ENCODE measurements at places on chromosomes 2 and 18.

- DNase-seq: no peak
Observed at GRCh38 chr2:28326469-28326805, 66.2 kb upstream of the FOSL2 start.

GRCh38 chr2:3827673-3828575, 124.5 kb downstream of the DCDC2C start:
- peak; percentile 44 for DNase-seq

DNA sequence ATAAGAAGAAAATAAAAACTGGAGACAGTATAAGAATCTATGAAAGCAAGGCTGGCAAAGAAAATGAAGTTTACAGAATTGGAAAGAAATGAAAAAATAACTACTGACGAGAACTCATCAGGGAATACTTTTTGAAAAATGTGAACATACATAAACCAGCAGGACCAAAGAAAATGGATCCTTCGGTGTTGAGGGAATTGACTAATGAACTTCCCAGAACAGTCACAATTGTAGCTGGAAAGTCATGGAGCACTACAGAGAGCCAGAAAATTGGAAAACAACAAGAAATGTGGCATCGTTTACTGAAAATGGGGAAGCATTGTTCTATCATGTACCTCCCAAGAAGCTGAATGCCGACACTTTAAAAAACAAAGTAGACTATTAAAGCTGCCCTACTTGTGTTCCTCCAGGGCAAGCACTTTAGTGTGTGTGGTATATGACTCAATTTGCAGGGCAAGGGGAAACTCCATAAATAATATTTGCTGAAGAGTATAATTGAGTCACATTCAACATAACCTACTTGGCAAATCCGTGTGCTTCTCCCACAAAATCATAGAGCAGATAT, 1221.6 kb upstream of the NRXN1 start:
- DNase-seq: no peak

- no peak for DNase-seq
Observed at GRCh38 chr2:191938779-191939178, 91.9 kb upstream of the CAVIN2 start.

DNA sequence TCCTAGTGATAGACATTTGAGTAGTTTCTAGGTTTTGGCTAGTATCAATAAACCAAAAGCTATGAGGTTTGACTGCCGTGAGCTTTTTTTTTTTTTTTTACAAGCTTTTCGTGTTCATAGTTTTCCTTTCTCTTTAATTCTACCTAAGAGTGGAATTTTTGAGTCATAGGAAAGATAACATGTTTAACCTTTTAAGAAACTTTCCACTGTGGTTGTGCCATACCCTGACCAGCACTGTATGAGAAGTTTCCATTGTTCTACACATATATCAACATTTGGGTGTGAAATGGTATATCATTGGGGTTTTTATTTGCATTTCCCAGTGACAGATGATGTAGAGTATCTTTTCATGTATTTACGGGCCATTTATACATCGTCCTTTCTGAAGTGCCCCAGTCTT, 31.7 kb downstream of the UBE2F start:
- DNase-seq: no peak

DNA sequence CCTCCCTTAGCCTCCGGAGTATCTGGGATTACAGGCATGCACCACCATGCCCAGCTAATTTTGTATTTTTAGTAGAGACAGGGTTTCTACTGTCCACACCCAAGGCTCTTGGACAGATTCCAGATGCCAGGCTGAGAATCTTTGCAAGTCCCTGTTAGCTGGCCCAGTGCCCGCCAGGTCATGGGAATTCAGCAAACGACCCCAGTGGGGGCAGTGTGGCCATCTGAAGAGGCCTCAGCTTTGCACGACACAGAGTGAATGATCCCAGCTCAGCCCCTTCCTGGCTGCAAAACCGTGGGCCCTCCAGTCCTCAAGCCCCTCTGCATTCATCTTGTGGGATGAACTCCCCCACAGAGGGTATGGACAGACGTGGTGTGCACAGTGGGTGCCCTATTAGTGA, 179.5 kb upstream of the ID2 start:
- no peak for DNase-seq

DNA sequence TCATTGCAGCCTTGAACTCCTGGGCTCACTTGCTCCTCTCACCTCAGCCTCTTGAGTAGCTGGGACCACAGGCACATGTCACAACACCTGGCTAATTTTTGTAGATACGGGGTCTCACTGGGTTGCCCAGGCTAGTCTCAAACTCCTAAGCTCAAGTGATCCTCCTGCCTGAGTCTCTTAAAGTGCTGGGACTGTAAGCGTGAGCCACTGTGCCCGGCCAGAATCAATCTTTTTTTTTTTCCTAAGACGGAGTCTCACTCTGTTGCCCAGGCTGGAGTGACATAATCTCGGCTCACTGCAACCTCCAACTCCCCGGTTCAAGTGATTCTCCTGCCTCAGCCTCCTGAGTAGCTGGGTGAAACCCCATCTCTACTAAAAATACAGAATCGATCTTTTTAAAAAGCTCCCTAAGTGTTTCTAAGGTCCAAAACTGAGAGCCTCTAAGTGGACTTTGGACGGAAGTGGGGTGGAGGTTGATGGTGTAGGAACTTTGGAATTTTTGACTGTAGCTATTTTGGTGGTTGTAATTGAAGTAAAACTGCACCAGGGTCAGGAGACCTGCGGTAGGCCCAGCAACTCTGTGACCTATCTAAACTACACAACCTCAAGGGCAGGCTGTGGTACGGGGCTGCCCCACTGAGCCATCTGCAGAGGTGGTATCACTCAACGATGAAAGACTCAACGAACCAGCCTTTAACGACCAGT, 82.9 kb downstream of the POLR1A start:
- DNase-seq: no peak

GRCh38 chr2:175234153-175234552, 52.6 kb upstream of the ATP5MC3 start:
- DNase-seq: no peak

DNA sequence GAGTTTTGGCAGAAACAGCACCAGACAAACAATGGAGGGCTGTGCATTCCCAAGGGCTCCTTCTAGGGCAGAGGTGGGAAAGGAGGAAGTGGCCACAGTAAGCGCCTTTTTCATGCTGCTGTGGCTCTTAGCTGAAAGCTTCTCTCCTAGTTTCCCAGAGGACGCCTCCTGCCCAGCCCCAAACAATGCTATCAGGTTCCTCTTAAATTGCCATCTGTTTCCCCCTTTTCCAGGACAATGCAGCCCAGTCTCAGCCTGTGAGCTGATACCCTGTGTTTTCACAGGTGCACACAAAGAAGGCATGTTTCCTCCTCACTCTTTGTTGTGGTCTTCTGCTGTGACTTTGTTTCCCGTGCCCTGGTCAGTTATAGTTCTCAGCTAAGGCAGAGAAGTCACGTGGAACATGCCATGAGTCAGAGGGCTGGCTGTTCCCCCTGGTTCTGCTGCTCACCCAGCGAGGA, 5.4 kb upstream of the FAM124B start:
- peak; percentile 8 for DNase-seq

- no peak for DNase-seq
Observed at GRCh38 chr2:143685421-143686078, 556.3 kb downstream of the ARHGAP15 start.

DNA sequence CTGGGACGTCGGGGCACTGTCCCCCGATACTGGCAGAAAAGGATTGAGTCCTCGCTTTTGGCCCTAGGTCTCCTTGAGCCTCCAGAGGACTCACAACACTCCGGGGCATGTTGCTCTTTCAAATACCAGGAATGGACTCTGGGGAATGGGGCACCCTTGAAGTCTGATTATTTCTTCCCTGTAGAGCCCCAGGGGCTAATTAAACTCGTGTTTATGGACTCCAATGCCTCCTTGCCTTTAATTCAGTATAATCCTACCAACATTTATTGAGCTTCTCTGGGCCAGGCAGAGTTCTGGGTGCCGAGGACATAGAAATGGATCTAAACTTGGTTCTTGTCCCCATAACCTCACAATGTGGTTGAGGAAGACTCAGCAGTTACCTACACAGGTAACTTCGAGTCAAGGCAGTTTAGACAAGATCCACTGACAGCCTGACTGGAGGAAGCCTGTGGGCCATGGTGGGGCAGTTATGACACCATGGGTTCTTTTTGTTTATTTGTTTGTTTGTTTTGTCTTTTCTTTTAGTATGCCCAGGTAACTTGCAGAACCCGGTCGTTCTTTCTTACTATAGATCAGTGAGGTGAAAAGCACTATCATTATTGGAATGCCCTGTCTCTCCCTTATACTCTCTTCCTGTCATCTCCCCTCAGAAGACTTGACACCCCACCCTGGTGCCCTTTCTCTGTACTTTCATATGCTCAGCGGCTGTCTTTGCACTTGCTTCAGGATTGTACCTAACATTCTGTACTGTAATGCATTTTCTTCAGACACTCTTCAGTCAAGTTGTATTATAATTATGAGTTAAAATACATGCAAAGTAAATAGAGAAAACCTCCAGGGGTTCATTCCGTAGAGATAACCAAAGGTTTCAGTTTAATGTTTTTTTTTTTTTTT, 3.2 kb downstream of the CFLAR start:
- peak; percentile 45 for DNase-seq

- DNase-seq: no peak
Observed at GRCh38 chr2:95386031-95386430, 16.5 kb upstream of the FAHD2A start.

- no peak for DNase-seq
Observed at GRCh38 chr2:144415386-144415785, 104.5 kb downstream of the ZEB2 start.

- DNase-seq: no peak
Observed at GRCh38 chr18:7778181-7778580, 211.1 kb downstream of the PTPRM start.

DNA sequence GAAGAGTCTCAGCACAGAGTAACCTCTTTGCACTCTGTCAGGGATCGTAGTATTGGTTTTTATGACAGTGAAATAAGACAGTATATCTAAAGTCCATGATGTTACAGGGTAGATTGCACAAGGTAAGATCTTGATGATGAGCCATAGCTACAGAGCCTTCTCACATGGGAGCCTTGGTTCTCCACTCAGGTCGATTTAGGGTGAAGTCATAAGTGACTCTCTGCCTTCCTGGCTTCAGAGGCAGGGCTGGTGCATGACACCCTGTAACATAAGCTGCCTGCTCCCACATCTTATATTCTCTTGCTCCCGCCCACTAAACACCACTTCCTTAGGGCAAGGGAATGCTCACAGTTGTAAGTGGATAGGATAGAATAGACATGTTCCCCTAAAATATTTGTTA, 13.3 kb downstream of the DAPL1 start:
- no peak for DNase-seq

GRCh38 chr2:74703373-74703772, 49.3 kb downstream of the SEMA4F start:
- no peak for DNase-seq

DNA sequence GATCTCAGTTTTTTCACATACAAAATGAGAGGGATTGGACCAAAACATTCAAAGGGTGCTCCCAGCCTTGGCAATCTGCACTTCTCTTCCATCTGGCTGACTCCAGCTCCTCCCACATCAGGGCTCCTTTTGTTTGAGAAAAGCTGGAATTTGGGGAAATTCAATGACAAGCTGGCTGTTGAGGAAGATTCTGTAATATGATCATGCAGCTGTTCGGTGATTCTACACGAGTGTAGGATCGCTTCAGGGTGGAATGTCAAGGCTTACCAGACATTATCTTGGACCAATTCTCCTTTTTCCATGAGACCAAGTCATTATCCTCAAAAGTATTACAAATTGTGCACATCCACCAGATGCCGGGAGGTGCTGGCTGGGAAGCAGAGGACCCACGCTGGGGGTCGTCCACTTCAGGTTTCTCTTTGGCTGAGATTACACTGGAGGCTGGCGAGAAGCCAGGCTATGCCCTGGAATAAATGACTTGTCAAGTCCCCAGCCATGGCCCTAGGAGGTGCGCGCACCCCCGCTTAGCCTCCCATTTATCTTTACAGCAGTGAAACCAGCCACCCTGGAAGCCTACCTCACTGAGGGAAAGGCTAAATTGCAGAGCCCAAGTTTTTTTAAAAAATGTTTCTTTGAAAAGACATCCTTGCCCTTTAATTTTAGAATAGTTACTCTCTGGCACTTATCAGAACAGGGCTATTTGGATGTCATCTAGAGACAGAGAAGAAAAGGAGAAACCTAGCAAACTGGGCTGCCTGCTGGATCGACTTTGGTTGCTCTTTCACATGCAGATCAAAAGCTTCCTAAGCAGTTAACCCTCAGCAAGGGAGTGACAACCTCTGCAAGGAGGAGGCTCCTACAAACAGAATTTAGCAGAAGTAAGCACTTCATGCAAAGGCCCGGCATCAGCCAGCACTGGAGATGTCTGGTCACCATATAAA, 42.5 kb upstream of the LCLAT1 start:
- peak; percentile 52 for DNase-seq

- no peak for DNase-seq
Observed at GRCh38 chr2:200778038-200778437, 33.7 kb upstream of the BZW1 start.

- no peak for DNase-seq
Observed at GRCh38 chr2:21891191-21891590, 767.4 kb downstream of the TDRD15 start.

DNA sequence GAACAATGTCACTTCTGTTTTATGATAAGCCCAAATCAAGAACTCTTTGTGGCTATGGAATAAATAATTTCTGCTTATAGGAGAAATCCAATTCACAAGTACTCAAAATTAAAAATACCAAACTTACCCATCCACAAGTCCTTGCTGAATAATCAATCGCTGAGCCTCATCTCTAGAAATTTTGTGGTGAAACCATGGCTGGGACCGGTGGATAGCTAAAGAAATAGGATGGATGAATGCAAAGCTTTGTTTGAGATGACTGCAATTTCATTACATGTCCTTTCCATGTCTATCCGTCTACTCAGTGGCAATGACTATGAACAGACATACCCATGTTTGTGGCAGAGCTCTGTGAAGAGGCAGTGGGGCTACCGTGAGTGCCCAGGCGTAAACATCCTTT, 124.4 kb downstream of the GRB14 start:
- no peak for DNase-seq

- no peak for DNase-seq
Observed at GRCh38 chr2:133972786-133973185, 281.1 kb upstream of the MGAT5 start.

GRCh38 chr18:70132999-70133398, 72.5 kb downstream of the RTTN start:
- no peak for DNase-seq

DNA sequence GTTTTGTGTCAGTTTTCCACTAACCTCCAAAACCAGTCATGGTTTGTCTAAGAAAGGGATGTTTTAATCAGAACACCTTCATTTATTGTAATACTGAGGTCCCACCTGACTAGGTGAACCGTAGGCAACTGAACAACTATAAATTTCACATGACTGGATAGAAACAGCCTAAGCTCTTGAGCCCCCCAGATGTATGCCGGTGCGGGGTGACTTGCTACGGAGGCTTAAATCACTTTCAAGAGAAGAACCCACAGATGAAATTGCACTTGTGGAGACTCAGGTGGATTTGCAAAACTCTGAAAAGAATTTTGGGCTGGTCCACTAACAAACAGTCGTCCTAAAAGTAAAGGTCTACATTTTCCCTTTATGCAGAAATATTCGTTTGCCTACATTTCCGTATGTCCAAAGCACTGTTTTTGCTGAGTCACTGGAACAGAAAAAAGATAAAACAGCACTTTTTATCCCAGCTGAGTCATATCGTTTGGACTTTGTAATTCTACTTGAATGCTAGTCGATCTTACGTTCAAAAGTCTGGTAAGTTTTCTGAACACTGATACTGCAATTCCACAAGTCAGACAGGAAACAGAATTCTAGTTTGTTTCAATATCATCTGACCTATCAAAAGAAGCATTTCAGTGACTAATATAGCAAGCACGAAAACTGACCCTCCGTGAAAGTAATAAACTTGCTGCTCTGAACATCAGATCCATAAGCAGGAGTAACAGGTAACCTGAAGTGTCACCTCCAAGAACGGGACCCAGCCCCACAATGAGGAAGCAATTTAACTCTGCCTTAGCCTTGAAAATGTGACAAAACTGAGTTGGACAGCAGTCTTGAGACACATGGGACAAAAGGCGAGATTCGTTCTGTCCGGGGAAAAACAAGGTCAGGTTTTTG, 18.1 kb downstream of the ZNF516 start:
- DNase-seq: no peak
